ENCODE measurements at places on chromosomes 1 and 21. TPM values are rescaled to one million over a fixed set of nuclear protein-coding genes. Genes with fewer than 3 reads are reported as not detected.

Gene SH3BGR
- polyA plus RNA-seq: 4.3 TPM

Gene SPRR1B
- not detected for polyA plus RNA-seq

Gene C1orf87
- polyA plus RNA-seq: 0.28 TPM

Gene ITGB2
- 11.8 TPM for polyA plus RNA-seq

Gene SLAMF9
- not detected for polyA plus RNA-seq

Gene OR2C3
- polyA plus RNA-seq: 1.4 TPM

Gene CELSR2
- polyA plus RNA-seq: 31.8 TPM

Gene NIT1
- polyA plus RNA-seq: 50.5 TPM

GRCh38 chr1:53079251-53079650 is 17.2 kb downstream of the PODN start:
- DNase-seq: no peak

DNA sequence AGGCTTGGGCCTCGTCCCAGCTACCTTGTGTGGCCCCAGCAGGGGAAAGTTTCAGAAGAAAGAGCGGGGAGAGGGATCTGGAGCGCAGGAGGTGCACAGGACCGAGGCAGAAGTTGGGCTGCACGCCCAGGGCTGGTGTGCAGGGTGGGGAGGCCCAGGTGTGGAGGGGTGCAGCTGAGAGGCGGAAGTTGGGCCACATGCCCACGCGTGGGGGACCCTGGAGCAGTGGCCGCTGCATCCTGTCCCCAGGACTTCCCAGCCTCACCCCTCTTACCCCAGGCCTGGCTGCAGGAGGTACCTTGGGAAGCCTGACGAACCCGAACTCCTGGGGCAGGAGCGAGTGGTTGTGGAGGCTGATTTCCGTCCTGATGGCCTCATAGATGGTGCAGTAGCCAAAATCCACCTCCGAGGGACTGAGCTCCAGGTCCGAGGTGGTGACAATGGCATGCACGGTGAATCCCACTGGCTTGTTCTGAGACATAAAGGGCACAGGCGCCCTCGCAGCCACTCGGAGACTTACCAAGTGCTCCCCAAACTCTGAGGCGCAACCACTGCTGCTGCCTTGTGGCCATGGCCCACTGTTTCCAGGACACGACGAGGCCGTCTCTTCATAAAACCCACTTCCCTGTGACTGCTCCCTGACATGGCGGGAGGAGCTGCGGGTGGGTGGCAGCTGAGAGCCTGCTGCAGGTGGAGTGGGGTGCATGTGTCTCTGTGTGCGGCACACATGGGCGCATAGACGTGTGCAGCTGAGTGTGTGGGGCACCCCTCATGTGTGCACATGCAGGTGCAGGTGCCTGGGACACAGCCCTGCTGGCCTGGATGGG is 20.4 kb upstream of the TMEM52 start:
- no peak for DNase-seq

- no peak for DNase-seq
Observed at GRCh38 chr1:119139403-119139802, 1.1 kb downstream of the WARS2 start.

GRCh38 chr1:228174482-228175315 is 9.1 kb downstream of the IBA57 start:
- DNase-seq: no peak

DNA sequence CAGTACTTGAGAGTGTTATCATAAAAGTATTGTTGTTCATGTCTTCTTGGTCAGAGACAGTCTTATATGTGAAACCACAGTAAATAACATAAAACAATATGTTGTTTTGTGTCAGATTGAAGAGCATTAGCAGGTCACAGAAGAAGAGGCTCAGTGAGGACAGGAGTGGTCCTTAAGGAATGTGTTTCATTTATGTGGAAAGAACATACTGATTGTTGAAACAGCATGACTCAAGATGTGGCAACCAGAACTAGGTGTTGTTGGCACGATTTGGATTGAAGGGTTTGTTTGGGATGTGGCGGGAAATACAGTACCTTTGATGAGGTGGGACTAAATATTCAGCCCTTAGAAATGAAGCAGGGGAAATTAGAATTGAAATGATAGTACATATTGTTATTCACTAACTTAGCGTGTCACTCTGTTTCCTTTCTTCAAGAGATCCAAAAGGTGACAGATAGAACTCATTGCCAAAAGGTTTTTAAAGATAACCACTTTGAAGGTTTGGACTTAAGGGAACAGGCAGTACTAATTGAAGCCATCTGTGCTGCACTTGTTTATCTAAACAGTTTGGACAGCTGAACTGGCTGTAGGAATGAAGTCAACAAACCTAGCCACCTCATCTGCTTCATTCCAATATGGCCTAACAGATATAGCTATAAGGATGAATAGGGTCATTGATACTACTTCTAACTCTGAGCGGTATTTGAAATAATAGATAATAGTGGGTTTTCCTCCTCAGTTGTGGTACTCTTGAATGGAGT is 14.4 kb downstream of the RALGPS2 start:
- no peak for DNase-seq

DNA sequence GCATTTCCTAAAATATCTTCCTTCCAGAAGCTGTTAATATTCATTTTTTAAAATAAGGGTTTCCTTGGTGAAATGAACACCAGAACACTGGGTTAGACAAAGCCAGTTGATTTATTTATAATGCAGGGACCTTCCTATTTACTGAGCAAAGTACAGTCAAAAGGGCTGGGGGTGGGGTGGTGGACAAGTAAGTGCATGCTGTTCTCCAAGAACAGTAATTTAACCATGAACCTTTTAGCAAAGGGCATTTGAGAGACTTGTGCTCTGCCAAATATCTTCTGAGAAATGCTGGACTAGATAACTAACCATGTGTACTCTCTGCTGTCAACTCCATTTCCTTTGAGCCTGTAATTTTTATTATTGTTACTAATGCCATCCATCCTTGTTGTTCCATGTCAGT is 100.2 kb downstream of the OMA1 start:
- DNase-seq: no peak

GRCh38 chr21:37240978-37241377 is 26.2 kb downstream of the VPS26C start:
- no peak for DNase-seq

- peak; percentile 53 for DNase-seq
Observed at GRCh38 chr1:44576456-44577150, 97.7 kb downstream of the TMEM53 start.

DNA sequence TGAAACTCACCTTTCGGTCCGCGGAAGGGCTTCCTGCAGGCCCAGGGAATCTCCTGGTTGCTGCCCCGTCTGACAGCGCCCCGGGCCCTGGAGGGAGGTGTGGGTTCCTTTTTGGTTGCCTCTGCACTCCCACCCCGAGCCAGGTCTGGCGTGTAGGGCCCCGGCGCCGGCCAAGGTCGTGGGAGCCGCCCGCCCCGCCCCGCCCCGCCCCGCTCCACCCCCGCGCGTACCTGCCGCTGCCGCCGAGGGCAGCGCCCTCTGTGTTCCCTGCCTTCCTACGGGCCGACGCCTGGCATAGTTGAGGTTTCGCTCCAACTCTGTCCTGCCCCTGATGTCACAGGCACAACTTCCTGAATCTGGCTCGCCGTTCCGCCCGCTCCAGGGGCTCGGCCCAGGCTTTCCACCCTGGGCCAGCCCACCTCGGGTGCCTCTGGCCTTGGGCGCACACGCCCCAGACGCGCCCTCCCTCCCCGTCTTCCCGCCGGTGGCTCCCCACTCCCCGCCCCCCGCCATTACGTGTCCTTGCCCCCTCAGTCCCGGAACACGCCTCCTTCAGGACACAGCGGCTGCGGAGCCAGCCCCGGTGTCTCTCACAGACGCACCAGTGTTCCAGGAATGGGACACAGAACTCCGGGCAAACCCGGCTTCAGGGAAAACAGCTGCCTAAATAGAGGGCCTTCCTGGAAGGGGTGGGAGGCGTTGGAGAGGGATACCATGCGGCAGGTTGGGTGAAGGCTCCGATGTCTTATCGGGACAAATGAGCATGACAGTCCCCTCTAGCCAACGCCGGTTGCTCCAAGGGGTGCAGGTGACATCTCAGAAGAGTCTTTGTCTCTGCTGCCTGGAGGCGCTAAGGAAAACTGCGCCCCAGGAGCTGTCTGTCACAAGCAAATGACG is at the start of gene KIAA0040:
TSS of gene KIAA0040 (minus strand) at position 147 of the 897 bp plus-strand sequence. CDS start 31,763 bp downstream, outside the sequence.
- DNase-seq: no peak

- peak; percentile 86 for DNase-seq
Observed at GRCh38 chr1:207885129-207886032, 25.5 kb downstream of the CD34 start.

DNA sequence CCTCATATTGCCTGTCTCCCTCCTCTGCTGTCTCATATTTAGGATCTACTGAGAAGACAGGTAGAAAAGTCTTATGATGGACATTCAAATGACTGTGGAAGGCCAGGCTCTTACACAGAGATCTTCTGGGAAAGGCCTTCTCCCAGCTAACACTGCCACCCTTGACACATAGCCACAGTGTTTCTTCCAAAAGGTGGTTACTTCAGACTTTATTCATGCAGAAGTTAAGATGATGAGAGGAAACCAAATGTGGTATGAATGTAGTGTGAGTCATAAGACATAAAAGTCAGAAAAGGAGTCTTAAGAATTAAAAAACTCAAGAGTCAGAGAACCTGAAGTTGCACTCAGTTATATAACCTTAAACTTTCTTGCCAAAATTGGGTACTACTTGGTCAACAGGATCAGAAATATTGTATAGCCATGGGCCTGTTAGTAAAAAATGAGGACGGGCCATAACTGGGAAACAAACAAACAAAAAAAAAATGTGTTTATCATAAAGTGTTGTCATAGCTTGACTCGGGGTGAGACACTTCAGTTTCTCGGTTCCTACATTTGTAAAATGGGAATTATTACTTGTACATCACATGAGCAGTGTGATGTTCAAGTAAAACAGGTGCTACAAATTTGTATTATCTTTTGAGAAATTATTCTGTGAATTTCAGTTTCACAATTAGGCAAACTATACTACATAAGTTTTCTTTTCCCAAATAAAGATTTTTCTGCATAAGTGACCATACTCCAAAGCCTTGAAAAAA is 1.2 kb upstream of the DENND1B start:
- DNase-seq: no peak

GRCh38 chr1:37851262-37851661 is 8.1 kb downstream of the MTF1 start:
- DNase-seq: no peak

- no peak for DNase-seq
Observed at GRCh38 chr1:207983044-207983635, 72.2 kb upstream of the CD34 start.

- DNase-seq: no peak
Observed at GRCh38 chr1:25550683-25551310, 7.4 kb downstream of the LDLRAP1 start.

All from left kidney (tissue), 8 donors.